Naive B cell (primary cell): ENCODE measurements at places on chromosomes 11 and 22.

DNA sequence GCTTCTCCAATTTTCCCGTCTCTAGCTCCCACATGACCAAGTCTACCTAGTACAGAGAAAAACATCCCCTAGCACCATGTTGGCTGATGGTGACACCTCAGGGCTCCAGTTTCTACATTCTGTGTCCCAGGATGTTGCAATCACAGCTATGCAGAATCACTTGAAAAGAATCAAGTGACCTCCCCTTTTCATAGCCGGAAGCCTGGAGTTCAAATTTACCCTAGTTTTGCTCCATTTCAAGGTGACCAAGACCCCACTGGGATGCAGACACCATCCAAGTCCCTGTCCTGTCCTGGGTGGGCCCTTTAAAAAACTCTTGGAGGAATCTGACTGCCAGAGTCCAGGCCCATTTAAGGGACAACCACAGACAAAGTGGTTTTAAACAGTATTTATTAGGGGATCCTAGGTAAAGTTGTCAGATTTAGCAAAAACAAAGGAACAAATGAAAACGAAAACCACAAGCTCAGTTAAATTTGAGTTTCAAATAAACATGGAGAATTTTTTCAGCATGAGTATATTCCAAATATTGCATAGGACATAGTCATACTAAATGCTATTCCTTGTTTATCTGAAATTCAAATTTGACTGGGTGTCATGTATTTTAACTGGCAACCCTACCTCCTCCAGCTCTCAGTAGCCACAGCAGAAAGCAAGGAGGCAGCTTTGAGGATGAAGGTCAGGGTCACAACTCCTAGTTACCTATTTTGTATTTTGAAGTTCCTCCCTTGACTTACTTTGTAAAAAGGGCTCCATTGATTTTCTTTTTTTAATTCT lies 52.4 kb downstream of the MIAT start:
- DNase-seq: no peak

DNA sequence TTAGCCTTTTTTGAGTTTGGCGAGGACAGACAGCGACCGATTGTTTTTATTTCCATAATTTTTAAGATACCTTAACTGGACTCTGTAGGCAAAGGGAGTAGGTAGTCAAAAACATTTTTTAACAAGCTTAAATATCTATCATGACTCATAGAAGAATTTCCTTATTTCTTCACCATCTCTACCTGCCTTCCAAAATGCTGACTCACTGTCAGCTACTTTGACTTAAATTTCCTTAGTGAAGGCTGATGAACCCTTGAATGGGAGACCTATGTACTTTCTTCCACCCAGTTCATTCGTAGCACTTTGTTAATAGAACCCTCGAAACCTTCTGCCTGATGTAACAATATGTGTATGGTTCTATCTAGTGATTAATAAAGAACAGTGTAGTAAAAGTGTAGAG lies 1.1 kb upstream of the MTMR2 start:
- DNase-seq: no peak

- peak; percentile 78 for DNase-seq
Measured at GRCh38 chr22:23281406-23282088, 101.2 kb downstream of the BCR start.

- no peak for DNase-seq
Measured at GRCh38 chr22:36344106-36344827, 43.5 kb downstream of the MYH9 start.

GRCh38 chr11:114200351-114201133 lies 95.7 kb upstream of the NNMT start:
- DNase-seq: no peak

DNA sequence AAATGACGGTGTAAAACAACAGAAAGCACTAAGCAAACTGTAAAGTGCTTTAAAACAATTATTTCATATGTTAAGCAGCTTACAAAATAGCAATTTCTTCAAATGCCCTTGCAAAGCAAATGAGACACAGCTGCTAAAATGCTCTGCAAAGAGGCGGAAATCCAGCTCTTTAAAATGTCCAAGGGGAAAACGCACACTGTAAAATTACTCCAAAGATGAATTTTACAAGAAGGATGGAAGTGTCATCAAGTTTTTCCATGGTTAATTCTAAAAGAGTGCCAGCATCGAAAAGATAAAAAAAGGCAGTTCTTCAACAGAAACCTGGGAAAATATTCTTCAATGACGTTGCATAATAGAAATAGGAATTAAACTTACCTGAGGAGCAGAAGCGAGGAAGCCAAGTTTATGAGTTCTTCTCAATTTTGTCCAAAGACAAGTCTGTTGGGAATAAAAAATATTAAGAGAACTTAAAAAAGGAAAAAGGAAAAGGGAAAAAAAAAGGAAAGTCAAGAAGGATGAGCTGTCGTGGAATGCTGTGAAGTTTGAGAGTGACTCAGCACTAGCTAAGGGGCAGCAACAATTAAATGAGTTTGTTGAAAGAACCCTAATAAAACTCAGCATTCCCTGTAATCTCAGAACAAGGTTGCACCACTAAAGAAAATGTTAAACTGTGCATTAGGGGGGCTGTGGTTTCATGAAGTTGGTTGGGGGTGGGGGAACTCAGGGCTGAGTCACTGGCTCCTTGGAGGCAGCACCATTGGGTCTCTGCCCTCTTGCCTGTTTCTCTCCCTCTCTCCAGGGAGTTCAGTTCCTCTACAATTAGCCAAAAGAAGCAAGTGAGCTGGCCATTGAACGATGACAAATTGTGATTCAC lies 64.2 kb upstream of the BLID start:
- no peak for DNase-seq

GRCh38 chr11:113488931-113489351 lies 13.7 kb upstream of the DRD2 start:
- no peak for DNase-seq

DNA sequence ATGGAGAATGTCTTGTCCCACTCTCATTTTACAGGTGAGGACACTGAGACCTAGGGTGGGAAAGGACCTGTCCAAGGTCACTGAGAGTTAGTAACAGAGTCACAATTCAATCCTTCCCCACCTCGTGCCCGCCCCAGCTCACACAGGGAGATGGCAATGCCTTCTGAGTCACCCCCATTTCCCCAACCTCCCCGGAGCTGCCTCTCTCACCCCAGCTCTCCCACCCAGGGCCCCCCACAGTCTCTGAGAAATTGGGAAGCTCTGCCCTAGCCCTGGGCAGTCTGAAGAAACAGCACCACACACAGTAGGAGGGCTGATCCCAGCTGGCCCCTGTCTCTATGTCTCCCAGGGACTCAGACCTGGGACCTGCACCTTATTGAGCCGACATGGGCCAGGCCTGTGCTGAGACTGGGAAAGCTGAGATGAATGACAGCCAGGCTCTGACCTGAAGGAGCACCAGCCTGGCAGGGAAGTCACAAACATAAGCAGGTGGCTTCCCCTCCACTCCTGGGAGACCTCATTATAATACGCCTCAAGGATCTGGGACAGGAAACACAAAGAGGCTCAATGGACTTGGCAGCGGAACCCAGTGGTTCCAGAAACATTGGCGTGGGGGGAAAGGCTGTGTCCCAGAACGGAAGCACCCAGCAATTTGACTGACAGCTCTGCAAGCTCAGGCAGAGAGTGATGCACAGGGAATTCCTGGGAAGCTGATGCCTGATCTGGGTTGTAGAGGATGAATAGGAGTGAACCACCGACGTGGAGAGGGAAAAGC lies 51.0 kb downstream of the CD6 start:
- DNase-seq: no peak

GRCh38 chr11:70568814-70569617 lies 170.7 kb downstream of the CTTN start:
- no peak for DNase-seq

DNA sequence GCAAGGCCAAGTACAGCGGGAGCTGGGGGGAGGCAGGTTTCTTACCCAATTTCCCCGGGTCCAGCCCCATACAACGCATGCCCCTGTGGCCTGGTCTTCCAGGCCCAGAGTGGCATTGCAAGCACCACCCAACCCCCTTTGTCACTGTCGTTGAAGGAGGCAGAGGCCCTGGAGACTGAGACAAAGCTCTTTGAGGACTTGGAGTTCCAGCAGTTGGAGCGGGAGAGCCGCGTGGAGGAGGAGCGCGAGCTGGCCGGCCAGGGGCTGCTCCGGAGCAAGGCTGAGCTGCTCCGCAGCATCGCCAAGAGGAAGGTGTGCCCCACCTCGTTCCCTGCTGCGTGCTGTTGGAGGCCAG lies 27.8 kb downstream of the PHLDB1 start:
- no peak for DNase-seq

DNA sequence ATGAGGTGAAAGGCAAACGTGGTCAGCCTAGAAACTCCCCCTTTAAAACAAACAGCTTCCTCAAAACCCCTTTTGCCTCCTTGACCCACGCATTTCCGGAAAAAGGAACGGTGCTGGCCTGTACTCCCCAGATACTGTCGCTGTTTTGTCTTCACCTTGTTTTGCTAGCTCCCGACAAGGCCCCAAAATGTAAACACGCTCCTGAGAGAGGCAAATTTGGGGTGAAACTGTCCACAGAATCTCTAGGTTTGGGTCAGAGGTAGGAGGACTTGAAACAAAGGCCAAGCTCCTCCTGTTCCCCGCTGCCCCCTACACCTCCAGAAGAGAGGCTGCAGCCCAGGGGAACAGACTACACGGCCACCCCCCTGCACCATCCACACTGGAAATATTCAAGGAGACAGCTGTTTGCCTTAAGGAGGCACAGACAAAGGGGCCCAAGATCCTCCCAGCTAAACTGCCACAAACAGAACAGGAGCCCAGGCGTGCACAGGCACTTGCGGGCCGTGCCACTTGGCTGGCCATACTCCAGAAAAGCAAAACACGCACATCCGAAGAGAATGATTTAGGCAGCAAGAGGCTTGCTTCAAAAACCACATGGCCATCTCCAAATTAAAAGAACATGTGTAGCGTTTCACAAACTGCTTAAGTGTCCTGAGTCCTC lies 160.5 kb upstream of the GRK3 start:
- DNase-seq: no peak

- no peak for DNase-seq
Measured at GRCh38 chr11:125404157-125404810, 91.8 kb downstream of the FEZ1 start.

DNA sequence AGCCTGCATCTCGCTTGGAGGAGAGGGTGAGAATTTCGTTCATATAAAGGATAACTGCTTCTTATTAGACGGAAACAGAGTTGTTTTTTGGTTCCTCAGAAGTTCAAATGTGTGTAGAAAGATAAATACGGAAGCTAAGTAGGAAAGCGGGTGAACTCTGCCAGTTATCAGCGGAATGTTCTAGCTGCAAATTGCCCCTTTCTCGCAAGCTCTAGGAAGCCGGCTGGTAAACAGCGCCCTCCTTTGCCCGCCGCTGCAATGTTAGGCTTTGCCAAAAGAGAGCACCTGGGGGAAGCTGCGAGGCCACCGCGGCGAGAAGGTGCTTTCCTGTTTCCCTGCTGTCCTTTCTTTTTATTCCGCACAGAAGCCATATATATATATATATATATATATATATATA lies 67.0 kb downstream of the IGLL5 start:
- DNase-seq: peak; percentile 82

GRCh38 chr22:25987948-25988347 lies 181.3 kb upstream of the SEZ6L start:
- peak; percentile 11 for DNase-seq

DNA sequence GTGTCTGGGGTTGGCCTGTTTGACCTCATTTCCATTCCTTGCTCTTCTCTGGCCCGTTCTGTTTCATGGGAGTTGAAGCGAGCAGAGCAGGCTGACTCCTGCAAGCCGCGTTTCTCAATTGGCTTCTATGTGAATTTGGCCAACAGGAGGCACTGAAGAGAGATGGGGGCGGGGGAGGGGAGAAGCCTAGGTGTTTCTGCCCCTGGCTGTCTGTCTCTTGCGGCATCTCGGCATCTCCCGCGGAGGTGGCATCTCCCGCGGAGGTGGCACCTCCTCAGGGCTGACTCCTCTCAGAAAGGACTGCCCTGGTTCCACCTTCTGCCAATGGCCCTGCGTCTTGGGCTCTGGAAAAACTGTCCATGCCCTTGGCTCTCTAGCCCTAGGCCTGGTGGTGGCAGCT lies 125.6 kb upstream of the CSNK2A3 start:
- DNase-seq: no peak

DNA sequence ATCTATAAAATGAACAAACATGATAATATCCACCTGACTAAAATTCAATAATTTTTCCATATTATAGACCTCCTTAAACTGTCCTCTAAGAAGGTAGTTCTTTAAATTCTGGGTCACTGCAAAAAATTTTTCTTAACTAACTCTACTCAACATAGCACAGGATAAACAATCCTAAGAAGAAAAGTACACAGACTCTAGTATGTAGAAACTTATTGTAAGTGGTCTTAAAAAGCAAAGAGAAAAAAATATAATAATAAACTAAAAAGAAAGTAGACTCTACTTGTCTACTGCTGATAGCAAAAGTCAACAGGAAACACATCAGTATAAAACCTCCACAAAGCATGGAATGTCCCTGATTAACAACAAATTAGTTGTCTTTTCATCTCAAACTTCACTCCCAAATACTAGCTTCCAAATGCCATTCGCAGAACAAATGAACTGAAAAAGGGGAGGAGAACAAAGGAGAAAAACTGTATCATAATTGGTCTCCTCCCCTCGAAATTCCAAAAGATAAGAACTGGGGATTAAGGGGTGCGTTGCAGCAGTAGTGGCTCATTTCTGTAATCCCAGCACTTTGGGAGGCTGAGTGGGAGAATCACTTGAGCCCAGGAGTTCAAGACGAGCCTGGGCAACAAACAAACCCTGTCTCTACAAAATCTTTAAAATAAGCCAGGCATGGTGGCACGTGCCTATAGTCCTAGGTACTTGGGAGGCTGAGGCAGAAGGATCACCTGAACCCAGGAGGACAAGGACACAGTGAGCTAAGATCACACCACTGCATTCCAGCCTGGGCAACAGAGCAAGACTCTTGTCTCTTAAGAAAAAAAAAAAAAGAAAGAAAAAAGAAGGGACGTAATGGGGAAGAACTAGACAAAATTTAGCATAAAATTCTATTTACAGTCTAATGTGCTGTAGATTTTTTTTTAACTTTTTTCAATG lies 6.5 kb downstream of the FCHSD2 start:
- DNase-seq: no peak

DNA sequence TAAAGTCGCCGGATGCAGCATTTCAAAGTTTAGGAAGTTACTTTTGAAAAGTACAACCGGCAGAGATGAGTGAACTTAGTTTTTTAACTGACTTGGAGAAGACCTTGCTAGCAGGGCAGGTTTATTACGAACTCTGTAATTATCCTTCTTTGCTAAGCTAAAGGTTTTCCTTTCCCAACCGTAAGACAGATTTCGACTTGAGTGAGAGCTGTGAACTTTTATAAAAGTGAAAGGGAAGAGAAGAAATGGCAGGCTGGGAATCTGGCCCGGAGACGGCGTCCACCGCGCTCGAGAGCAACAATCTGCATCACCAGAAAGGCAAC lies 659 bp upstream of the TEAD1 start:
- no peak for DNase-seq

- peak; percentile 71 for DNase-seq
Measured at GRCh38 chr11:101915791-101916291, 481 bp downstream of the ANGPTL5 start.

GRCh38 chr22:45843031-45843430 lies 133.9 kb downstream of the WNT7B start:
- no peak for DNase-seq

DNA sequence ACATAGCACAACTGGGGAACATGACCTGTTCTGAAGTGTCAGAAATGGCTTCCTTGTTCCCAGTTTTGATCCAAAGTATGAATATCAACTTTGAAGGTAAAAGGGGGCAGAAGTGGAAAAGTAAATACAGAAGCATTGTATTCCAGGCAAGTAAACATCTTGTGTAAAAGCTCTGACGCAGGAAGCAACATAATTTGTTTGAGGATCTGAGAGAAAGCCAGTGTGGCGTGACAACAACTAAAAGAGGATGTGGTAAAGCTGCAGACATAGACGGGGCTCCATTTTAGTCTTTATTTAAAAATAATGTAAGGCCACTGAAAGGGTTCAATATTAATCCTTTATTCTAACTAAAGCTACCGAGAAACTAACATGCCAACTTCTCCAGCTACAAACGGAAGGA lies 310.2 kb downstream of the DLG2 start:
- peak; percentile 72 for DNase-seq
